ENCODE measurements at places on chromosomes 4 and X.

- peak; percentile 18 for DNase-seq
Measured at GRCh38 chr4:153759407-153760316, at the start of gene RNF175. Gene RNF175 (minus strand): TSS chr4:153760024. CDS start chr4:153759862, 162 bp downstream.

GRCh38 chr4:166293556-166293955, 420.5 kb downstream of the TLL1 start:
- no peak for DNase-seq

- no peak for DNase-seq
Measured at GRCh38 chr4:83307920-83308319, 23.3 kb upstream of the COQ2 start.

- DNase-seq = no peak
Measured at GRCh38 chrX:24696294-24696693, 2.6 kb downstream of the POLA1 start.

- no peak for DNase-seq
Measured at GRCh38 chr4:99669084-99669483, 11.5 kb upstream of the C4orf54 start.

GRCh38 chr4:26682436-26682835, 98.6 kb downstream of the TBC1D19 start:
- DNase-seq = no peak

DNA sequence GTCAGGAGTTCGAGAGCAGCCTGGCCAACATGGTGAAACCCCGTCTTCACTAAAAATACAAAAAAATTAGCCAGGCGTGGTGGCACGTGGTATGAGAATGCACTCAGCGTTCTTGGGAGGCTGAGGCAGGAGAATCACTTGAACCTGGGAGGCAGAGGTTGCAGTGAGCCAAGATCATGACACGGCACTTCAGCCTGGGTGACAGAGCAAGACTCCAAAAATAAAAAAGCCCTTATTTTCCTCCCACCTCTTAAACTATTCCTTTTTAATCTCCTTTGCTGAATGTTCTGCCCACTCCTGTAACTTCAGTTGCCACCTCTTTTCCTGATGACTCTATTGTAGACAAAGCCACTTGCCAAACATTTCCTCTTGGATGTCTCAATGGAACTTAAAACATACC, 72.6 kb downstream of the TAF1 start:
- DNase-seq = no peak

- no peak for DNase-seq
Measured at GRCh38 chrX:3160756-3161155, 119.5 kb downstream of the ARSF start.

DNA sequence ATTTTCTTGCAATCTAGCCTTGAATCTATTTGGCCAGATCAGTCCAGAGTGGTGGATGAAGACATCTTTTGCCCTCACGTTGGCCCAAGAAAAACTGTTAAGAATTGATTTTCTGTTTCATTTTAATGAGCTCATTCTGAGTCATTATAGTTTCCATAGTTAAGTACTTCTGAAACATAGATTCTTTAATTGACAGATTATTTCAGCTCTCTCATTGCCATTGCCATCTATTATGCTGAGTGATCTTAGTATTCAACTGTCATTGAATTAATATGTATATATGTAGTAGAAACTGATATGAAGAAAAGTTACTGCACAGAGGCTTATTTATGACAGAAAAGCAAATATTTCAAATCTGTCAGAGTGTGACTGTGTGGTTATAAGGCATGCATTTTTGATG, 45.5 kb upstream of the PPP1R2C start:
- no peak for DNase-seq

DNA sequence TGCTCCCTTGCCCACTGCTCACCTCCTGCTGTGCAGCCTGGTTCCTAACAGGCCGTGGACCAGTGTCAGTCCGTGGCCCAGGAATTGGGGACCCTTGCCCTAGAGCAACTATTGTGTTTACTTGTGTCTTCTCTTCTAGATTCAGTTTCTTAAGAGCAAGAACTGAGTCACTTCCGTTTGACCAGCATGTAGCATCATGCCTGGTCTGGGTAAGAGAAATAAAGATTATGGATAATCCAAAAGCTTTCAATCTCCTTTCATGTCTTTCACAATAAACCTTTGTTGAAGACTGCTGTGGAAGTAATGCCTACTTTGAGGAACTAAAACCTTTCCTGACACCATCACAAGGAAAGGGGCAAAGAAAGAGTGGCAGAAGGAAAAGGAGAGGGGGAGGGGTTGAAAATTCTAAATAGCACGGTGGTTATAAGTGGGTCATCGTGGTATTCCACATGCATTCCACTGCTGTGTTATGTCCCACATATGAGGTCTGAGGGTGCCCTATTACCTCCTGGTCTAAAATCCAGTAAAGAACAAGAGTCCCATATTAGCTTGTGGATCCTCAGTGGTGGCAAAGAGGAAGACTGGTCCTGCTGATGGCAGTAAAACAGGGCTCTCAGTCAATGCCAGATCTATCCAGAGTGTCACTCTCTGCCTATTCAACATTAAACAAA, 133.4 kb downstream of the RASL11B start:
- no peak for DNase-seq

DNA sequence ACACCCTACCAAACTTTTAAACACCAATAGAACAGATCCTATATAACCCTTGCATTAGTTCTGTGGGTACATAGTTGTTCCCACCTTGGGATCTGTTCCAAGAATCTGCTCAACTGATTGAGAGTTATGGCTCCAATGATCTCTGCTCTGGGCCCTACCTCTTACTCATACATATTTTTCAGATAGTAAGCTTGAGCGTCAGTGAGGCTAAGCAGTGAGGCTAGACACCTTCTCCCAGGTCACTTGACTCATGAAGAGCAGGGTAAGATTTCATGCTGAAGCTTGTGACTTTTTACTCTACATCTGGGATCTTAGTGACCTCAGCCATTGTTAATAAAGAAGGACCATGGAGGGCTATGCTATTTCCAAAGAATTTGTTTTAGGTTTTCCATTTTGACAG, 23.1 kb upstream of the TNIP3 start:
- DNase-seq = no peak

DNA sequence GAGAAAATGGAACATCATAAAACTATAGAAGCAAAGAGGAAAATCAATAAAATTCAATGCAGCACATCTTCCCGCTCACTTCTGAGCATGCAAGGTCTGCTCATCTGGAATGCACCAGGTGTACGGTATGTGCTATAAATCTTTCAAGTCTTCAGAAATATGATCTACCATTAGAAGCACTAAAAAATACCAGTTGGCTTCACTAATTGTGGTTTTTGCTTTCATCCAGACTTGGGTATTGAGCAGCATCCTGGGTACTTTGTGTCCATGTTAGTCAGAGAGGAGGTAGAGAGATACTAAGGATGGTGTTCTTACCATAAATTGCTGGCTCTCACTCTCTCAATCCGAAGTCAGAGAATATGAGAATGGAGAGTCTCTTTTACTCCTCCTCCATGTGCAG, 477.1 kb downstream of the PPARGC1A start:
- no peak for DNase-seq

DNA sequence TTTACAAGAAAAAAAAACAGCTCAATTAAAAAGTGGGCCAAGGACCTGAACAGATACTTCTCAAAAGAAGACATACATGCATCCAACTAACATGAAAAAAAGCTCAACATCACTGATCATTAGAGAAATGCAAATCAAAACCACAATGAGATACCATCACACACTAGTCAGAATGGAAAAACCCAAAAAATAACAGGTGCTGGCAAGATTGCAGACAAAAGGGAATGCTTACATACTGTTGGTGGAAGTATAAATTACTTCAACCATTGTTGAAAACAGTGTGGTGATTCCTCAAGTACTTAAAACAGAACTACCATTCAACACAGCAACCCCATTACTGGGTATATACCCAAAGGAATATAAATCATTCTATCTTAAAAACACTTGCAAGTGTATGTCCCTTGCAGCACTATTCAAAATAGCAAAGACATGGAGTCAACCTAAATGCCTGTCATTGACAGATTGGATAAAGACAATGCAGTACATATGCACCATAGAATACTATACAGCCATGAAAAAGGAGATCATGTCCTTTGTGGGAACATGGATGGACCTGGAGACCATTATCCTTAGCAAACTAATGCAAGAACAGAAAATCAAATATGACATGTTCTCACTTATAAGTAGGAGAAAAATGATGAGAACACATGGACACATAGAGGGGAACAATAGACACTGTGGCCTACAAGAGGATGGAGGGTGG, 97.6 kb downstream of the RAB28 start:
- no peak for DNase-seq

- no peak for DNase-seq
Measured at GRCh38 chr4:85725721-85726170, 250.8 kb downstream of the ARHGAP24 start.

GRCh38 chr4:73446336-73446938, 10.4 kb downstream of the AFP start:
- no peak for DNase-seq

DNA sequence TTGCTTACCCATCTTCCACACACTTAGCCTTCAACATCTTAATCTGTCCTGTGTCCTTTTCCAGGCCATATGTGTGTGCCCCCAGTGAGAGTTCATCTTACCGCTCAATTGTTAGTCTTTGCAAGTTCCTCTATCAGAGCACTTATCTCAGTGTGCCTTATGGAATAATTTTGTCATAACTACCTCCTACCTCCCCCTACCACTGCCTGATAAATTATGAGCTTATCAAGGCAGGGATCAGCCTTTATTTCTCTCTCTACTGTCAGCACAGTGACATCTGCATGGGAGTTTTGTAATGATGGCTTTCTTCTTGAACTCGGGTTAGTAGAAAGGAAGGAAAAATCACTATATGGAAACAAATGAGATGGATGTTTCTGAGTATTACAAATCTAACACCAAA, 53.2 kb downstream of the MTM1 start:
- no peak for DNase-seq

- DNase-seq = no peak
Measured at GRCh38 chrX:48702032-48702431, 5.5 kb downstream of the SUV39H1 start.

DNA sequence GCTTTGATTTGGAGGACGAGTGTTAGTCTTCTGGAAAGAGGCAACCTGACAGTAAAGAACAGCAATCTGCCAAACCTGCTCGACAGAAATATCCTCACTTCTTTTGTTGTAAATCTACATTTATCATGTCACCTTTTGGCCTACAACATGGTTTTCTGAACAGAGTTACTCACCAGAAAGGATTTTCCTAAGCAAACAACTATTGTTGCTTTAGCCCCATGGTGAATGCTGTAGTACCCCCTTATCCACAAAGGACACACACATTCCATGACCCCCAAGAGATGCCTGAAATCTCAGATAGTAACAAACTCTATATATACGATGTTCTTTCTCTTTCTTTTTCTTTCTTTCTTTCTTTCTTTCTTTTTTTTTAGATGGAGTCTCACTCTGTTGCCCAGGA, 42.7 kb downstream of the TMEM150C start:
- DNase-seq = no peak

GRCh38 chrX:44173219-44173618, 170.3 kb downstream of the EFHC2 start:
- no peak for DNase-seq

DNA sequence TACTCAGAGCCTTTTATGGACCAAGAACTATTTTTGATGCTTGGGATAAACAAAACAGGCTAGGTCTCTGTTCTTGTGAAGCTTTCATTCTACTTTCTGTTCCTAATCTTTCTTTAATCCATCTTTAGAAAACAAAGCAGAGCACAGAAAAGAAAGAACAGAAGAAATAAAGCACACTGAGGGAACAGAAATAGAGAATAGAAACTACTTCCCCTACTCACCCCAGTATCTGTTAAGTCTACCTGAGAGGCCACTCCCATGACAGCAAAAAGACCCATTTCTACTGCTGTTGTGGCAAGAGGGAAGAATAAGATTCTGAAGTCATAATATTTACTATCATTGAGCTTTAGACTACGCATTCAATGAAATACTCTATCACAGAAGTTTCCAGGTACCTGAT, 9.2 kb downstream of the RFC1 start:
- DNase-seq = no peak

DNA sequence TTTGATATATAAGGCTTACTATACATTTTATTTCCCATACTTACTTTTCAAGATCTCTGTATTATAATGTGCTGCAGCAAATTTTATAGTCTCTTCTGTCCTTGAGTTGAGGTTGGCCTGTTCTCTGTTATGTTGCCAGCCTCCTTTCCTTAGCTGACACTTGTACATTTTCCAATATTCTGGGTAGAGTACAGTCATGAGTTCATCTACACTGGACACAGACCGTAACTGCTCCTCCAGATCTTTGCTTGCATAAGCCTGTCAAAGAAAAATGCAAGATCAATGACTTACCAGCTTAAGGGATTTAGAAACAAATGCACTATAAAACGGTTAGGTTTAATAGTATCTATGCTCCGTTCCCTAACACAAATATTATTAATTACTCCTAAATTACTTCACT, 63.2 kb downstream of the VEGFC start:
- no peak for DNase-seq

GRCh38 chr4:148079961-148080360, 348.1 kb downstream of the ARHGAP10 start:
- DNase-seq = no peak

- DNase-seq = no peak
Measured at GRCh38 chr4:185817403-185817818, 5.4 kb upstream of the SORBS2 start.

- no peak for DNase-seq
Measured at GRCh38 chr4:137043184-137043583, 489.1 kb downstream of the PCDH18 start.

DNA sequence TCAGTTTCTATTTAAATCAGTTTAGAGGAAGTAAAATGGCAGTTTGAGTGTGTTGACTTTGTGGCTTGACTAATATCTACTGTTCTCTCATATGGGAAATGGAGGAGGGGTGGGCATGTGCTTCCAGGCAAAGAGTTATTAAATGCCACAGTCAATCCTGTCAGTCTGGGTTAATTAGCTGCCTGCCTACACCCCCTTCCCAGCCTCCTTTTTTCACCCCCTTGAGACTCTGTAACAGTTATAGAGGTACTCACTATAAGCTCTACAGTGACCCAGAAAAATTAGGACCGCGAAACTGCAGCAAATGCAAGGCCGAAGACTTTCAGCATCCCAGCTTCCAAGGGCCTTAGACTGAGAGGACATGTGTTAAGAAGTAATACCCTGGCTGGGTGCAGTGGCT, 165.2 kb downstream of the CORIN start:
- no peak for DNase-seq

DNA sequence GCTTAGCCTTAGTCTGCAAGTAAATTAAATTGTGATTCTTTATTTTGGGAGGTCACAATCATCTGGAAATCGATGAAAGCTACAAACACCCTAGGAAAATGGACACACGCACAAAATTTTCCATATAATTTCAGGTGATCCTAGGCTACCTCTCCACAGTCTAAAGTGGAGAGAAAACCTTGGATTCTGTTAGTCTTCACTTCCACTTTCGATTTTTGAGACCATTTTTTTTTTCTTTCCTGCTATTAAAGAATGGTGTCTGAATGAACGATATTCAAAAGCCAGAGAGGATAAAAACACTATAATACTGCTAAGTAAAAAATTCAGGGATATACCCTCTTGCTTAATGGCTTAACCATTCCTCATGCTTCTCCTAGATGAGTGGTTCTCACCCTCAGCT, 1.7 kb downstream of the FBXL5 start:
- DNase-seq = no peak

DNA sequence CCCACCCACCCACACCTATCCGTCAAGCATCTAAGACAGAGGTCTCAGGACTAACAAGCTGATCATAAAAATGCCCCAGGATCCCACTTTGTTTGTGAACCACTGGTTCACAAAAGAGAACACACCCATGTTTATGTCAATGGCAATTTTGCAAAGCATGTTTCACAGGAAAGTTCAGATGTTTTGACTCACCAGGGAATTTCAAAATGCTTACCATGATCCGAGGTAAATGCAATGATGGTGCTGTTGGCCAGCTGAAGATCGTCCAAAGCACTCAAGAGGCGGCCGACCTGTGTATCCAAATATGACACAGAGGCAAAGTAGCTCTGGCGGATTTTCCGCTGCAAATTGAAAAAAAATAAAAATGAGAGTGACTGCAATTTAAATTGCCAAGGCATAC, 15.0 kb downstream of the IDS start:
- no peak for DNase-seq
